ENCODE measurements at places on chromosomes 11 and 22. TPM values are rescaled to one million over a fixed set of nuclear protein-coding genes. Genes with fewer than 3 reads are reported as not detected.

TPBGL gene
- total RNA-seq: not detected

BIK gene
- not detected for total RNA-seq

CABP2 gene
- not detected for total RNA-seq

ANKRD13D gene
- 34.4 TPM for total RNA-seq

DNA sequence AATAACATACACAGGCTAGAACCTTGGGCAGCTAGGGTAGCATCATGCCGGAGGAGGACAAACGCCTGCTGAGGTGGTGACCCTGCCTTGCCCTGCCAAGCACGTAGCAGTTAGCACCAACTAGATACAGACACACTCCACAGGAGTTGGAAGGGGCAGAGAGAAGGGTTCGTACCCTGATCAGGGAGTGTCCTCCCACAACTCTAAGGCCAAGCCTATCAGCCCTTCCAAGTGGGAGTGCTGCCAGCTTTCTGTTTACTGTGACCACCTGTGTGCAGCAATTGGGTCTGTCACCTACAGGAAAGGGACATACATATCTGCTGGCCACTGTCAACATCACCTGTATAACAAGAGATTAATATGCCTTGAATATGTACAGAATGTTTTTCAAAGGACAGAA, 1.9 kb upstream of the THAP7 start:
- no peak for DNase-seq

OR4C5 gene
- not detected for total RNA-seq

GRCh38 chr11:112235750-112236390, 9.6 kb downstream of the PTS start:
- no peak for DNase-seq

DNA sequence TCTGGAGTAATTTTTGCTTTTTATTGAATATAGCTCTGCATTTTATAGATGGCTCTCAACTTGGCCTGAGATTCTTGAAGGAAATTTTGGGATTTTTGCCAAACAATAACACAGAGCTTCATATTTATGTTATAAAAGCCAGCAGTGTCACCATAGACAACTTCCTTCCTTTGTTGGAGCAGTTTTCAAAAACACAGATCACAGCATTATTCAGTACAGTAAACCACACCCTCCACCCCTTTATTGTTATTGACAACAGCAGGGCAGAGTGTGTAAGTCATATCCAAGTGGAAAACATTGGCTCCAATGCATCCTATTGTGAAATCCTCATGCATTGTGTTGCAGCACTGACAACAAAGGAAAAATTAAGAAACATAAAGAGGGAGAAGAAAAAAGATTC, 62.6 kb upstream of the PRSS23 start:
- DNase-seq: no peak

DNA sequence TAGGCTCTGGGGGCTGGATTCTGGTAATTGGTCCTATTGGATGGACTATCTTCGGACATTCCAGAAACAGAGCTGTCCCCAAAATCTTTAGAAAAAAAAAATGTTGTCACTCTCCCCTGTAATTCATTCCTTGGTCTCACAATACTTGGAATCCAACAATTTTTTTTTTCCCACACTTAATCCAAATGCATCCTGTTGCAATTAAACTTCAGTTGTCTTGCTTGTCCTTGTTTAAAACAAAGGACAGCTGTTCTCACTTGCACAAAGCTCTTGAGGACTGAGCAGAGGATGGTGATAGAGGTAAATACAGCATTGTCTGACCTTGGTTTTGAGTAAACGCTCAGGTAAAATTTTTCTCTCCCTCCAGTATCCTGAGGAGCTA, 75.3 kb downstream of the SC5D start:
- no peak for DNase-seq
